ENCODE measurements at places on chromosomes 7 and 10. TPM values are rescaled to one million over a fixed set of nuclear protein-coding genes. Genes with fewer than 3 reads are reported as not detected.

- no peaks in the 10 kb centered on the region for H3K27me3 ChIP-seq
- no peaks in the 10 kb centered on the region for H3K36me3 ChIP-seq
- H3K4me3 ChIP-seq, result no peak overlapping the region
- H3K27ac ChIP-seq, result no peak overlapping the region
- no peak for DNase-seq
These were observed 49.8 kb upstream of the FAM133B start for GRCh38 chr7:92639966-92640365.

DRGX gene
- total RNA-seq, result not detected

GRCh38 chr7:123917878-123918277 is 7.2 kb upstream of the SPAM1 start:
- H3K36me3 ChIP-seq, result no peaks in the 10 kb centered on the region
- H3K27ac ChIP-seq, result no peak overlapping the region
- DNase-seq, result peak; percentile 45
- no peaks in the 10 kb centered on the region for H3K27me3 ChIP-seq
- H3K4me1 ChIP-seq, result no peaks in the 10 kb centered on the region

CYP3A7 gene
- total RNA-seq, result 1.1 TPM

GHRHR gene
- not detected for total RNA-seq

DNA sequence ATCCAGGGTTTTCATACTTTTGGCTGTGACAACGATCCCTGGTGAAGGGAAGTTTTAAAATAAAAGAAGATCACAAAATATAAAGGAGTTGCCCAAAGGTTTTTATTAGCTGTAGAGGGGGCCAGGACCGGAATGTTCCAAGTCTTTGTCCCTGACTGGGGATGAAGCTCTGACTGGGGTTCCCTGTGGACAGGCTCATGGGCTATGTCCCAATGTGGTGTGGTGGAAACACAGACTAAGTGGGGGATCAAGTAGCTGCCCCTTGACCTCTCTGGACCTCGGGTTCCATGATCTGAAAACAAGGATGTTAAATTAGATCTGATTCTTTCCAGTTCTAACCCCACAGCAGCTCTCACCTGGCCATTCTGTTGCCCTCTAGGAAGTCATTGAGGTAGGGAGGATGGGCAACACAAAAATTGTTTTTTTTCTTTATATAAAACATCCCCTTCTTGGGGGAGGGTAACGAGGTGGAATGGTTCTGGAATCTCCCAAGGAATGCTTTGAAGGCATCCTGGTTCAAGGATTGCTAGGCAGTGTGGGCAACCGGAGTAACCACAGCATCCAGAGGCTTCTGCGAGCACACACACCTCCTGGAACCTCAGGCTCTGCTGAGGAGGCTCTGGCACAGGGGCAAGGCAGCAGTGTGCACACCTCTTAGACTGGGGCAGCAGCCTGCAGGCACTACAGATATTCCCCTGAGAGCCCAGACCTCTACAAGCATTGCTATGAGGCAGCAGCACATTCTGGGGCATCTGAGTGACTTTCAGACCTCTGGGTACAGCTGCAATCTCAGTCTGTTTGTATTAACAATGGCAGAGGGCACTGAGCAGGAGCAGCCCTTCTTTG is 21.4 kb upstream of the CRYGN start:
- DNase-seq, result no peak
- peaks cover 4% of the 10 kb centered on the region for H3K36me3 ChIP-seq
- H3K27me3 ChIP-seq, result no peaks in the 10 kb centered on the region
- peaks cover 17% of the 10 kb centered on the region for H3K4me1 ChIP-seq

DNA sequence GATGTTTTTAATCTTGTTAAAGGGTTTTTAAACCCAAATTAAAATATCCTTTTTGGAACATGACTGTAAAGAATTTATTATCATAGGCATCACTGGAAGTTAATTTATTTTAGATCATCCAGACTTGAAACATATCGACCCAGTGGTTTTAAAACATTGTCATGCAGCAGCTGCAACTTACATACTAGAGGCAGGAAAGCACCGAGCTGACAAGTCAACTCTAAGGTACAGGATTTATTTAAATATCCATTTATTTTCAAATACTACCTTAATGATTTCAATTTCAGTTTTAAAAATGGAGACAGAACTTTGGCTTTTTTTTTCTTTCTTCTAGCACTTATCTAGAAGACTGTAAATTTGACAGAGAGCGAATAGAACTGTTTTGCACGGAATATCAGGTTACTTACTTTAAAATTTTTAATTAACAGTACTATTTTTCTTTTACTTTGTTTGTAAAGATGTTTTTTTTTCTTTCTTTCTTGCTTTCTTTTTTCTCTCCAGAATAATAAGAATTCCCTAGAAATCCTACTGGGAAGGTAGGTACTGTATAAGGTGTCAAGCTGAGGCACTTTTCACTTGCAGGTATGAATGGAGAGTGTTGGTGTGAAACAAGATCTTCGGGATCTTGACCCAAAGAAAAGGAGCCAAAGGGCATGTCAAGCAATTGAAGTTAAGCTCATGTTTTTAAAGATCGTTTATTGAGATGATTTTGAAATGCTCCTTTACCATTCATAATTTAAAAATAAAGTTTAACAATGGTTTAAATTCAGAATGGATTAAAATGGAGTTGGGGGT is 1.8 kb downstream of the COMMD3 start:
- no peaks in the 10 kb centered on the region for H3K36me3 ChIP-seq
- peaks cover 41% of the 10 kb centered on the region for H3K4me1 ChIP-seq
- H3K4me3 ChIP-seq, result no peak overlapping the region
- peaks cover 3% of the 10 kb centered on the region for H3K27me3 ChIP-seq

ZNF365 gene
- 1.0 TPM for total RNA-seq

DNA sequence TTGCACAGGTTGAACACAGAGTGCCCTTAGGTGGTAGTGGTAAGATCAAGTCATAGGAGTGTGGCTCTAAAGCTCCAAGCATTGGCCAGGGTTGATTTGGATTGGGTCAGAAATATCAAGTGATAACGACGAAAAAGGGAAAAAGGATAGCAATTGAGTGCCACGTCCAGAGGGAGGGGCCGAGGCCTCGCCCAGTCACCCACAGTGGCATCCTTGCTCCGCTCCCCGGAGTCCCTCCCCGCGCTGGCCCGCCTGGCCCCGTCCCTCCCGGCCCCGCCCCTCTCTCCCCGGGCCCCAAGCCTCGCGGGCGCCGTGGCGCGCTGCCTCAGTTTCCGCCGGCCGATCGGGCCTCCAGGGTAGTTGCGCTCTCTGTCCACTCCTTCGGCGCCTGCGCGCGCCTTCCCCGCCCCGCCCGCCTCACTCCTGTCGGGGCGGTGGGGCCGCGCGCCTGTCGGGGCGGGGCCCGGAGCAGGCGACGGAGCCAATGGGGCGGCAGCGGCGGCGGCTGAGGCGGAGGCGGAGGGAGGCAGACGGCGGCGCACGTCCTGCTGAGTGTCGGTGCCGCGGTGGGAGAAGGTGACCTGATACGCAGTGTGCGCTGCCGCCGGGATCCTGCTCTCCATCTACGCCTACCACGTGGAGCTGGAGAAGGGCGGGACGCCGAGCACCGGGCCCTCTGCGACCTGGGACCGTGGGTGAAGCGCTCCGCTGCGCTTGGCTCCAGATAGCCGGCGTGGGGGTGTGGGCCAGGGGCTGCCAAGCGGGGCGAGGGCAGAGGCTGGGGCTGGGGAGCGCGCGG is 209.1 kb upstream of the ZNF722 start:
- no peaks in the 10 kb centered on the region for H3K27me3 ChIP-seq
- no peaks in the 10 kb centered on the region for H3K4me1 ChIP-seq
- DNase-seq, result no peak

TFPI2 gene
- 1.8 TPM for total RNA-seq

- H3K27ac ChIP-seq, result no peak overlapping the region
- H3K27me3 ChIP-seq, result no peaks in the 10 kb centered on the region
- peaks cover 26% of the 10 kb centered on the region for H3K4me1 ChIP-seq
- DNase-seq, result no peak
These were observed 34.4 kb downstream of the DLG5 start for GRCh38 chr10:77892021-77892739.

Data from upper lobe of left lung (tissue), 6 donors.